CD8-positive, alpha-beta memory T cell (primary cell): ENCODE measurements at places on chromosomes 4 and X.

DNA sequence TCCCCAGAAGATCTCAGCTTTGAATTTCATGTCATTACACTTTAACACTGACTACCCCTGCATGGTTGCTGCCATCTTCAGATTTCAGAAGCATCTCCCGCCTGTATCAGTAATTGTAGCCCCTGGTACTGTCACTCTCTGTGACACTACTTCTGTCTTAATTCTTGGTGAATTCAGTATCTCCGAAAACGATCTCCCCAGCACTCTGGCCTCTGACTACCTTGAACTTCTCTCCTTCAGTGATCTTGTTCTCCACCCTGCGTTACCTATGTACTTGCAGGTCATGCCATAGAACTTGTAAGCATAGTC lies 53.8 kb upstream of the ABCG2 start:
- DNase-seq: no peak

GRCh38 chrX:107726816-107727534 lies 48.6 kb downstream of the TSC22D3 start:
- no peak for DNase-seq

- DNase-seq: no peak
Observed at GRCh38 chr4:161554372-161554990, 609.3 kb downstream of the FSTL5 start.

GRCh38 chrX:40460926-40461325 lies 119.8 kb upstream of the ATP6AP2 start:
- DNase-seq: no peak

GRCh38 chr4:3783693-3784306 lies 17.6 kb downstream of the ADRA2C start:
- no peak for DNase-seq

DNA sequence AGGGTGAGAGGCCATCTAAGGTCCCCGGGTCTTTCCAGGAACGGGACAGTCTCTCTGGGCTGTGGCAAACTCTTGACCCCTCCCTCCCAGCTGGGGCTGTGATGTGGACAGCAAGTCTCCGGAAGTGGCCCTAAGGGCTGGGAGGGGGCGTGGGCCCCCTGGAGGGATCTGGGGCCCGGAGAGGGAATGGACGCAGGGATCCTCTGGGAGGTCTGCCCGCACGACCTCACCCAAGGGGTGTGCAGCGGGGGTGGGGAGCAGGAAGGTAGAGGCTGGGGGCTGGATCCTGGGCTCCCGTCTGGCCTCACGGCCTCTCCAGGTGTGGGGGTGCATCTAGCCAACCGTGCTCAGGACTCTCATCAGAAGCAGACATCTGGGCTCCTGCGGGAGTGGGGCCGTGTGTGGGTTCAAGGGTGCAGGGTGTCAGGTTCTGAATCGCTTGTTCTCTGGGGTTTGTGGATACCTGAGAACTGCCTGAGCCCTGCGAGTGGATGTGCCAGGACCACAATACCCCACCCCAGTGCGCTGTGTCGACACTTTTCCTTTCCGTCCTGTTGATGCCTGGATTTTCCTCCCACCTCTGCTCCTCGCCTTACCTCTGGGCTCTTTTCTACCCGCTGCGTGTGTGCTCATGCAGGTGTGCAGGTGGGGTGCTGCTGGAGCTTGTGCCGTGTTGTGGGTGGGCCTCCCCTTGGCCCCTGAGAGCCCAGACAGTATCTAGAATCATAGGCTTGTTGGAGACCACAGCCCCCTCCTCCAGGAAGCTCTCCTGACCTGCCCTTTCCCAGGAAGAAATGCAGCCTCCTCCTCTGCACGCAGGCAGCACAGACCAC lies 915 bp downstream of the CPZ start:
- DNase-seq: no peak

DNA sequence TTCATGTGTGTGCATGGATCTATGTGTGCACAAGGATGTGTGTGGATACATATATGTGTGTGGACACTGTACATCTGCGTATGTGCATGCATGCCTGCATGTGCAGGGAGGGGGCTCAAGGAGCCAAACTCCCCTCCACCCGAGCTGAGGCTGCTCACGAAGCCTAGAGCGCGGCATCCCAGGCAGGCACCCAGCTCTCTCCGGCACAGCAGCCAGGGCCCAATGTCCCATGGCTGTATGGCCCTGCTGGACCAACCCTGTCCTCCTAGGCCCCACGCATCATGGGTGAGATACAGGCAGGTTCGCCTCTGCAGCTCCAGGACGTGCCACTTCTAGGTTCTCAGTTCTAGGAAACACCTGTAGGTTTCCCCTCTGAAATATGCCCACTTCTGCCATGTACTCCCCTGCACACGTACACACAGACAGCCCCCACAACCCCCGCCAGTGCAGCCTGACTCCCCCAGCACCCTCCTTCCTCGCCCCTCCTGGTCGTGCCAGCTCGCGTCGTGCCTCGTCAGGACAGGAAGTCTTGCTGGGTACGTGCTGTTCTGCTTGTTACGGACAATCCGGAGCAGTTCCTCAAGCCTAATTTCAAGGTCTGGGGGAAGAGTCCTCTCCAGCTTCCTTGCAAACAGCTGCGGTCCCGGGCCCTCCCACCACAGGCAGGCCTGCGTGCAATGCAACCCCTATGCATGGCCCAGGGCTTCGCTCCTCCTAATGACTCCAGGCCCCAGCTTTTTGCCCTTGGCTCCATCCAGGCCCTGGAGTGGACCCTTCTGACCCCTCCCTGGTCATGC lies 3.2 kb upstream of the ADRA2C start:
- no peak for DNase-seq

GRCh38 chr4:44256414-44256813 lies 192.2 kb downstream of the KCTD8 start:
- no peak for DNase-seq

DNA sequence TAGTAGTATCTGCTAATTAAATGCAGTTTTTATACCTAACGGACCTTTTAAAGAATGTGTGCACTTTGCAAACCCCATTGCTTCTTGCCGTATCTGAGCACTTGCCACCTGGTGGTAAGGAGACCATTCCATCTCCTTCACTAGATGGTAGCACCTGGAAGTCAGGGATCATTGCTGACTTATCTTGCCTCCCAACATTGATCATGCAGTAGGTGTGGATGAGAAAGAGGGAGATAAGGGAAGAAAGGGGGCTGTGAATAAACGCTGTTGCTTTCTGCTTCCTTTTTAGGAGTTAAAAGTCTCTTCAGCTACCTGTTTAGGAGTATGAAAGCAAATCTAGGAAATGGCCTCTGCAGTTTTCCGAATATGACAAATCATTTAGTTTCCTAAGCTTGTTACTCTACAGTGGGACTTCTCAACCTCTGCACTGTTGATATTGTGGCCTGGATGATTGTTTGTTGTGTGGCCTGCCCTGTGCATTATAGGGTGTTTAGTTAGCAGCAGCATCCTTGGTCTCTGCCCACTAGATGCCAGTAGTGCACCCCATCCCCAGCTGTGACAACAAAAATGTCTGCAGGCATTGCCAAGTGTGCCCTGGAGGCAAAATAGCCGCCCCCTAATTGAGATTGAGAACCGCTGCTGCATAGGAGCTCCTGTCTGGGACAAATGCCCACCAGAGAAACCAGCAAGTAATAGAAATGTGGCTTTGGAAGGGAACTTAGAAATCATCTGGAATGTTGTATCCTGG lies 38.8 kb downstream of the GAB1 start:
- DNase-seq: no peak

- no peak for DNase-seq
Observed at GRCh38 chr4:87523307-87523706, 5.9 kb downstream of the SPARCL1 start.

DNA sequence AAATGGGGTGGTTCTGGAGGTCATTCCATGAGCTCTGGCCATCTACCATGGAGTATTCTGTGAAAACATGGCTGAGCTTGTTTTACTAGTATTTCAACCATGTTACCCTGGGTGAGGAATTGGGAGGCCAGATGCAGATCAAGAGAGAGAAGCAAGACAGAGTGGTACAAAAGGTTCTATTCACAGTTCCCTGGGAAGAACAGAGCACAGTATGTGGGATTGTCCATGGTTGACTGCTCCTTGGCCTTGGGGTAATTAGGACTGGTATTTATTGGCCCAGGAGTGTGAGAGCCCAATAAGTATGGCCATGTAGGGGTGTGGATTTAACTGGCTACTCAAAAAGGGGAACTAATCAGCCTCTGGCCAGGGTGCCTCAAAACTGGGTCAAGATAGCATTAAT lies 239.7 kb upstream of the GATB start:
- DNase-seq: no peak

DNA sequence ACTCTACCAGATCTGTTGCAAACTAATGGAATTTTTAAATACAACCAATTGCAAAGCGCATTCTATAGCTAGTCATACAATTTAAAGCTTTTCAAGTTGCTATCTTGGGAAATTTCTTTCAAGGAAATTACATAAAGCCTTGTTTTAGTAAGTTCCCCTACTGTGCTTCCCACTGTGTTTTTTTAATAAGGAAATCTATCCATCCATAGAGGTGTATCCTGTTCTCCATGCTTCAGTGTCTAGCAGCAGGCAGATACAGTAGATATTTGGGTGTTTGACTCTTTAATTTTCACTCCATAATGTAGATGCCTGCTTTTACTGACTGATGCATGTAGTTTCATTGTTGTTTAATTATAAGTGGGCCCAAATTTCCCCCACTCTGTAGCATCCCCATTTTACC lies 171.6 kb upstream of the POU3F4 start:
- DNase-seq: no peak

- DNase-seq: no peak
Observed at GRCh38 chr4:211033-211511, 86.8 kb downstream of the ZNF718 start.

DNA sequence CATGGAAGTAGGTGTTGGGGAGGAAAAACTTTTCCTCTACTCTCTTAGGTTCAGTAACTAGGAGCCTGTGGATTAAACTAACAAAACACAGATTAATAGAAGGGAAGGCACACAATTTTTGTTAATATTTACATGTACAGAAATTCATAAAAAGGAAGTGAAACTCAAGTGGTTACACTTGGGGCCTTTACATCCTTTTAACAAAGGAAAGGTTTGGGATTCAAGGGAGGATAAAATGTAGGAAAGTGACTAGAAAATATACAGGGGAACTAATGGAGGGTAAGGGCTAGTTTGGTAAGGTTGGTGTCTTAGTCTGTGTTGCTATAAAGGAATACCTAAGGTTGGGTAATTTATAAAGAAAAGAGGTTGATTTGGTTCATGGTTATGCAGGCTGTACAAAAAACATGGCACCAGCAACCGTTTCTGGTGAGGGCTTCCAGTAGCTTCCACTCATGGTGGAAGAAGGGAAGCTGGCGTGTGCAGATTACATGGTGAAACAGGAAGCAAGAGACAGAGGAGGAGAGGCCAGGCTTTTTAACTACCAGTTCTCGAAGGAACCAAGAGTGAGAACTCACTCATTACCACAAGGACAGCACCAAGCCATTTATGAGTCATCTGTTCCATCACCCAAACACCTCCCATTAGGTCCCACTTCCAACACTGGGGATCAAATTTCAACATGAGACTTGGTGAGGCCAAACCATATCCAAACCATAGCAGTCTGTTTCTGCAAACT lies 124.4 kb downstream of the CHRDL1 start:
- DNase-seq: no peak

- DNase-seq: no peak
Observed at GRCh38 chr4:28562913-28563312, 1702.3 kb downstream of the STIM2 start.

GRCh38 chr4:147524601-147525000 lies 43.7 kb downstream of the EDNRA start:
- no peak for DNase-seq

DNA sequence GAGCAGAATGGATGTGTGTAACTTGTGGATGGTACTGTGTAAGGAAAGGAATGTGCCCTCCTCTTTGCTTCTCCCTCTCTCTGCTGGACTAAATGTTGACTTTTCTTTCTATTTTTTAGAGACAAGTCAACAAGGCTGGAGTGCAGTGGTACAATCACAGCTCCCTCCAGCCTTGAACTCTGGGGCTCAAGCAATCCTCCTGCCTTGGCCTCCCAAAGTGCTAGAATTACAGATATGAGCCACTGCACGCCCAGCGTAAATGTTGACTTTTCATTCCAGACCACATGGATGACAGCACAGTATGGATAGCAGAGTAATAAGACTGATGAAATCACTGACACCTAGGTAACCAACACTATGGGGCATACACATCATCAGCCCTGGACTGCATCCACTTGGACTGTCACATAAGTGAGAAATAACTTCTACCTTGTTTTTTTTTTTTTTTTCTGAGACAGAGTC lies 5.1 kb upstream of the RPS3A start:
- no peak for DNase-seq

DNA sequence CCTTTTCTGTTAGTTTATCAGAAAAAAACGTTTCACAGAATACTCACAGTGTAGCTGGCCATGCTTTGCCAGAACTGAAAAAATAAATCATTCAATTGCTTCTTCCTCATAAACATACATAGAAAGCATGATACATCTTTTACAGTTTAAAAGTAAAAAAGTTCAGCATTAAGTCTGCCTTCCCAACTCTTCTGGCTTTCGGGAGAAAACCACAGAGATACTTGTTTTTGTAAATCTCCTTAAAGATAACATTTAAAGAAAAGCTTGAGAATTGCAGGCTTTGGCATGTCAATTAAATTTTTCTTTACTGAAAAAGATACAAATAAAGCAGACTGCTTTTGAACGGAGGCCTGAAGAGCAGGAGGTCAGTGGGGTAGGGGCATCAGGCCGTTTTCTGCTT lies 66.8 kb downstream of the SEC24D start:
- no peak for DNase-seq

DNA sequence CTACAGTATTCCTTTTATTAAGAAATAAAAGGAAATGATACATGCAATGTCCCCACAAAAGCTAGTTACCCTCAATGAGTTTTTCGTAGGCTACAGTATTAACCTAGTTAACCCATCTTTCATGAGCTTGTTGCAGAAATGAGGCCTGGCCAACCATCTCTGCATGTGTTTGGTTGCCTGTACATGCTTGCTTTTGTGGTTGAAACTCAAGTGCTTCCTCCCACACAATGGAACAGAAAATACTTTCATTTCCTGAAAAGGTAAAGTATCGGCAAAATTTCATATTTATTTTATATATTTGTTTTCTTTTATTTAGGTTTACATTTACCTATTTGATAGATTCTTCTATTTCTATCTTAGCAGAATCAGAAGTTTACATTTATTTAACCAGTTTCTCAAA lies 214.6 kb upstream of the FAM241A start:
- DNase-seq: no peak

DNA sequence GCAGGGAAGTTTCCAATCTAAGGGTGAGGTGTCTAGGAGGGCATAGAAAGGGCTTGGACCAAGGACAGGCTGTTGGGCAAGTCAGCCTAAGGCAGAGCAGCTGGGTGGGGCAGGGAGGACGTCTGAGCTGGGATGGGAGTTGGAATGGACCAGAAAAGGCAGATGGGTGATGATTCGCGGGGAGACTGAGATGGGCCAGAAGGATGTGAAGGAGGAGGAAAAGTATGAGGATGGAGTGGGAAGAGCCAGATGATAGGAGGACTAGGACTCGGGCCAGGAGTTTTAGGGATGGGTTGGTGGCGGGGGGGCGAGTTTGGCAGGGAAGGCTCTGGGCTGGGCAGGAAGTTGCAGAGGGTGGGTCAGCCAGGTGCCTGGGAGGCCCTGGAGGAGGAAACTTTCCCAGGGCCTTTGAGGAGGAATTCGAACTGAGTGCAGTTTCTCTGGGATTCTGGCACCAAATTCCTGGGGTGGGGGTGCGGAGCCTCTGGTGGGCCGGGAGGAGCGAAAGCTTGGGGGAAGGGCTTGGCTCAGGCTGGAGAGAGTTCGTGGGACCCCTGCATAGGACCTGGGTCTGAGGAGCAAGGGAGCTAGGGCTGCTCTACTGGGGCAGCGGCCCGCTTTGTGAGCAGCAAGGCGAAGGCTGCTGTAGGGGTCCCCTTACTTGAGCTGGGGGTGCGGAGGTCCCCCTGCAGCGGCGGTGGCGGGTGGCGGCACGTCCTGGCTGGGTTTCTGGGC lies 8.7 kb upstream of the TIMP1 start:
- no peak for DNase-seq

GRCh38 chrX:397575-397974 lies 10.9 kb upstream of the PPP2R3B start:
- no peak for DNase-seq
